DMS153 (cell line): ENCODE measurements at places on chromosomes 1 and 21.

- DNase-seq: peak; percentile 38
These were observed 552 bp upstream of the ZNF496 start for GRCh38 chr1:247332215-247332622.

- DNase-seq: no peak
These were observed 12.0 kb downstream of the ADGRL2 start for GRCh38 chr1:81812712-81813111.

DNA sequence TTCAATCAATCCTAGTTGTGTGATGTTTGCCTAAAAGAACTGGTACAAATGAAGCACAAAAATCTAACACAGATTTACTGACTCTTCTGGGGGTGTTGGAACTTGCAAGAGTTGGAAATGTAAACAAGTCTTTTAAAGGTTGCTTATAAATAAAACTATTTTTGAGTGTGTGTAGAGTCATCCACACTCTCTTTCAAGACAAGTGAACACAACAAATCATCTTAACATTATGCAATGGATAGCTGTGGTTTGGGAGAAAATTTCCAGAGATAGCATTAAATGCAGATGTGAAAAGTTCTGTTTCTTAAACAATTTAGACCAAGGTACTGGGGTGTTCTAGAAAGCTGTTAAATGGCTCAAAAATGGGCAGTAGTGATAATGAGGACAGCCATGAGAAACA lies 28.7 kb downstream of the C1orf87 start:
- no peak for DNase-seq

GRCh38 chr1:243850202-243850451 lies at the start of gene AKT3:
AKT3 (minus strand) TSS chr1:243850243; CDS start chr1:243843170, 7,073 bp downstream.
- DNase-seq: peak; percentile 88

DNA sequence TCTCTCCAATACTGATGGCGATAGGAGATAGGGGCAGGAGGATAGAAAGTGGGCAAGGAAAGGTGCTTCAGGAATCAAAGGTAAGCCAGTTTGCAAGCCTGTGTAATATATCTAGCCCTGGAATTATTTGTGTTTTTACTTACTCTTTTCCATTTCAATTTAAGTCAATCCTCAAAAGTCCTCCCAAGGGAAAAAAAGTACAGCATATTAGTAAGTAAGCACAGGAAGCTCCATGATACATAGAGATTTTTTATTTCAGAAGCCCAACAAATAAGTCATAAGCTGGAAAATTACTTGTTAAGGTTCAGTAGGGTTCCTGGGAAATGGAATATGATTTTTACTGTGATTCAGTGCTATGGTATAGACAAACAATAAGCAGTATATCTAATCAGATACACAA lies 337.7 kb upstream of the DUSP10 start:
- no peak for DNase-seq

DNA sequence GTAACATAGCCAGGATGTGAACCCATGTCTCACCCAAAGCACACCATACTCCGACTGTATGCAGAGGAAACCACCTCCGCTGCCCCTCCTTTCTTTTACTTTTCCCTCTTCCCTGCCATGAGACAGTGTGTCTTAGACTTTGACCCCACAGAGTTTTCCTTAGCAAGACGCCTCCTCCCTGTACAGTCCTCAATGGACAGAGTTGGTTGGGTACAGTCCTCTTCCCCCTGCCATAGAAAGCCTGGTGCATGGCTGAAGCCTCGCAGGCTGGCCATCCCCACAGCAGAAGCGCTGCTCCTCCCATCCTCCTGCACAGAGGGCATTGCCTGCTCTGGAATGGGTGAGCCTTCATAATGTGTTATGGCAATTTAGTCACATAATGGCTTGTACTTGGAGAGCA lies 127.9 kb downstream of the PLPP3 start:
- no peak for DNase-seq

DNA sequence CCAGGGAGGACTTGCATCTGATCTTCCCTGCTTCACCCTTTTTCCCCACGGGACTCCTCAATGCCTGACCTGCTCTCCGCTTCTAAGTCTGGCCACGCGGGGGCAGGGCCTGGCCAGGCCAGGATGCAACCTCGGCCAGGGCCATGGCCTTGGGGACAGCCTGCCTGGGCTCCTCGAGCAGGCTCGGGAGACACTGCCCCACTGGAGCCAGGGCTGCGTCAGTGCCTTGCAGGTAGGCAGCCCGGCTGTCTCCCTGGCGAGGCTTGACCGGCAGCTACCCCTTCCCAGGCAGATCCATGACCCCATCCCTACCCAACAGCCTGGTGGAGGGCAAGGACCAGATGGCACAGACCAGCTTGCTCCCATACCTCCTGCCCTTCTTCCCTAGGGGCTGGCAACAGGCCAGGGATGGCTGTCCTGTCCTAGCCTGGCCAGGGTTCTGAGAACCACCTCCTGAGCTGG lies 2.7 kb upstream of the PRDM16 start:
- DNase-seq: no peak

- no peak for DNase-seq
These were observed 47.3 kb upstream of the SSX2IP start for GRCh38 chr1:84737590-84737989.

DNA sequence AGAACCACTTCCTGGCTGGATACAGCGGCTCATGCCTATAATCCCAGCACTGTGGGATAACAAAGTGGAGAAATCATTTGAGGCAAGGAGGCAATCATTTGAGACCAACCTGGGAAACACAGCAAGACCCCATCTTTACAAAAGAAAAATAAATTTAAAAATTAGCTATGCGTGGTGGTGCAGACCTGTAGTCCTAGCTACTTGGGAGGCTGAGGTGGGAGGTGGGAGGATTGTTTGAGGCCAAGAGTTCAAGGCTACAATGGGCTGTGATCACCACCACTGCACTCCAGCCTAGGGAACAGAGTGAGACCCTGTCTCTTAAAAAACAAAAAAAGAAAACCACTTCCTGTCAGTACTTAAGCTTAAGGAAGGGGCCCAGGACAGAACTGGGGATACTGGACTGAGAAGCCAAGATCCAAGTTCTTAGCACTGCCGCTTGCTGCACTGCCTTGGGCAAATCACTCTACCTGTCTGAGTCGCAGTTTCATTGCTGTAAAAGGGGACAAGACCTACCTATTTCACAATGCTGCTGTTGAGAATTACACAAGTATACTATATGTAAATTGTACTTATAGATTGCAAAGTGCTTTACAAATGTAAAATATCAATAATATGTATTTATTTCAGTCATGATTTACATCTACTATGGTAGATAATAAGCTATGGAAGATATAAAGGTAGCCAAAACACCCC lies 154.9 kb downstream of the RERE start:
- DNase-seq: no peak

DNA sequence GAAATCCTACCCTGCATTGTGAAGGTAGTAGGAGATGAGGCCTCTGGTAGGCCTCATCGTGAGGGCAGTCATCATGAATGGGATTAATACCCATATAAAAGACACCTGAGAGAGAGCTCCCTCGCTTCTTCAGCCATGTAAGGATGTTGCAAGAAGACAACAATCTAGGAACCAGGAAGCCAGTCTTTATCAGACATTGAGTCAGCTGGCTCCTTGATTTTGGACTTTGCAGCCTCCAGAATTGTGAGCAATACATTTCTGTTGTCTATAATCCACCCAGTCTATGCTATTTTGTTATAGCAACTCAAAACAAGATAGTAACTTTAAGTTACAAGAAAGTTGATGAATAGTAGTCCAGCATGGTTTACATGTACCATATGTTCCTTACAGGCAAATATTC lies 208.5 kb downstream of the KCNT2 start:
- no peak for DNase-seq

DNA sequence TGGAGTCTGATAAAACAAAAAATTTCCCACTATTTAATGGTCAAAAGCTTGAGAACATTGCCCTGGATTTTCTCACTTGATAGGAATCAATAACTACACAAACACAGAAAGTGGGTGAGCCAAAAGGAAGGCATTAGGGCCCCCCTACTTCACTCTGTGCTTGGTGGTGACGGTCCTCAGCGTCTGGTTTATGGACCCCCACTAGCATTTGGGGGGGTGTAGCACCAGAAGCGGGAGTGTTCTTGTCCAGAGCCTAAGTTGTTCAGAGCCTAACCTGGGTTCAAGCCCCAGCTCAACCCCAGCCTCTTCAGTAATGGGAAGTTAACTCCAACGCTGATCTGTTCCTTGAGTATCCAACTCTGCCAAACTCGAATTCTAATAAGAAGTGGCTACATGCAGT lies 33.1 kb downstream of the STPG1 start:
- DNase-seq: no peak

- DNase-seq: no peak
These were observed 5.0 kb downstream of the ADGRL2 start for GRCh38 chr1:81805537-81806431.

DNA sequence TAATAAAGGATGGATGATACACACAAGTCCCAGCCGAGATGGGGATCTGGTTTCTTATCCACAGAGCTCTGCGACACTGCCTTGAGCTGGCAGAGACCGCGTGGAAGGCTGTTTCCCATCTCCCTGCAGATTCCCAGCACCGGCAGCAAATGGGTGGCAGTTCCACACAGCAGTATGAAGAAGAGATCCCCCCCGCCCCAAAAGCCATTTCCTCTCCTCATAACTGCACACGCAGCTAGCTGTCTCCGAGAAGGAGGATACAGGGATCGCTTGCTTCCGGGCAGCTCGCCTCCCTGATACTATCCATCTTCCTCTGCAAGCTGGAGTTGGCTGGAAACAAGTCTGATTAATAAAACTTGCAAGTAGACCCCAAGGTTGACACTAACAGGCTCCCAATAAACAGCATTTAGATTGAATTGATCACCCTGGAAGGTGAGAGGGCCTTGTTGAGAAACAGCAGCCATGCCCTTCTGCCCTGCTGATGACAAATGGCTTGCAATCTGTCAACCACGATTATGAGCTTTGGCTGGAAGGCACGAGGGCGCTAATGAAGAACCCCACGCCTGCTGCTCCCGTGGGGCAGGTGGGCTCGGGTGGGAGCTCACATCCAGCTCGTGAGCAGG lies 642.3 kb downstream of the AJAP1 start:
- no peak for DNase-seq

DNA sequence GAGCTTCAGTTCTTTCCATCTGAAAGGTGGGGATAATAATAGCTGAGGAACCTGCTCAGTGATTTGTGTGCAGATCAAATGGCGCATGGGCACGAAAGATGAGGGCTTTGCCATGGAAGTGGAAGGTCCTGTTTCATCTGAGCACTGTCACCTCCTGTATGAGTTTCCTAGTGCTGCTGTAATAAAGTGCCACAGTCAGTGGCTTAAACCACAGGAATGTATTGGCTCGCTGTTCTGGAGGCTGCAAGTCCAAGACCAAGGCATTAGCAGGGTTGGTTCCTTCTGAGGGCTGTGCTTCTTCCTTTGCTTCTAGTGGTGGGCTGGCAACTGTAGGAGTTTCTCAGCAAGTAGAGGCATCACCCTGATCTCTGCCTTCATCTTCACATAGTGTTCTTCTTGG lies 51.1 kb upstream of the RBM15 start:
- no peak for DNase-seq

DNA sequence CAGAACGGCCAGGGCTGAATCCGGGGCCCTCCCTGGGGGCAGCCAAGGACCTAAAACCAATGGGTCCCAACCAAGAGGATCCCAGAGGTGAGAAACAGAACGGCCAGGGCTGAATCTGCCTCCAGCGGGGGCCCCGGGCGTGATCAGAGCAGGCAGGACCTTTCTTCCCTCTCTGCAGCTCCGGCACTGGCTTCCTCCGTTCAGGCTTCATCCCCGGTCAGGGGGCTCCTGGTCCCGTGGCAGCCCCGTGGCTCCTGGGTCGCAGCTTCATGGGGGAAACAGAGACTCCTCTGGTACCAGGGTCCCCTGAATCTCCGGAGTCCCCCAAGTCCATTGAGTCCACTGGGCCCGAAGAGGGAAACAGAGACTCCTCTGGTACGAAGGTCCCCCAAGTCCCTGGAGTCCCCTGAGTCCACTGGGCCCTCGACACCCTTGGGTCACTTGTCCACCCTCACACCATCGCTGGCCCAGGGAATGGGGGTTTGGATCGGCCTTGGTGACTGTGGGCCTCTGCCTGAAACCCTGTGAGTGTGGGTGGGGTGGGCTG lies 60.1 kb downstream of the PRKCZ start:
- DNase-seq: no peak

DNA sequence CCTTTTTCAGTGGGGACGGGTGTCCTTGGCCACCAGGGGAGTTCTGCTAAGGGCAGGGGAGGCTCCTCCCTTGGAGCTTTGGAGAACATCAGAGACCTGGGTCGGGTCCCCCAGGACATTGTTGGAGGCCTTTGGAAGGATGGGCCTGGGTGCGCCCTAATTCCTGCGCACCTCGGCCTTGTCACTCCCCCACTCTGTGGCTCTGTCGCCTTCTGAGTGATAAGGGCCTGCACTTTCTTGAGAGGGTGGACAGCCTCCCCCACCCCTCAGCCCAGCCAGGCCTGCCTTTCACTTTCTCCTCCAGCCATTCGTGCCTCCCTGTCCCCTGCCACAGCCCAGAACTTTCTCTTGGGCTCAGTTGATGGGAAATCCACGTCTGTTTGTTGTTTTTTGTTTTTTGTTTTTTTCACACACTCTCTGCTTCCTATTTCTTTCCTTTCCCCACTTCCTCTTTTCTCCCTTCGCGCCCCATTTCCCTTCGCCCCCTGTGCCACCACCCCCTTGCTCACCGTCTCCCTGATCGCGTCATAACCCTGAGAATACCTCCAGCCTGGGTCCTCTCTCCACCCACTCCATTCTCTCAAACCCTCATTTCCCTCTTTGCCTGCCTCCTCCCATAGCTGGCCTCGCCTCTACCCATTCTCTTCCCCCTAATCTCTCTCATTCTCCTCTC lies 85.6 kb downstream of the PAX7 start:
- no peak for DNase-seq

GRCh38 chr1:31154632-31155215 lies 85.0 kb downstream of the NKAIN1 start:
- DNase-seq: peak; percentile 98

DNA sequence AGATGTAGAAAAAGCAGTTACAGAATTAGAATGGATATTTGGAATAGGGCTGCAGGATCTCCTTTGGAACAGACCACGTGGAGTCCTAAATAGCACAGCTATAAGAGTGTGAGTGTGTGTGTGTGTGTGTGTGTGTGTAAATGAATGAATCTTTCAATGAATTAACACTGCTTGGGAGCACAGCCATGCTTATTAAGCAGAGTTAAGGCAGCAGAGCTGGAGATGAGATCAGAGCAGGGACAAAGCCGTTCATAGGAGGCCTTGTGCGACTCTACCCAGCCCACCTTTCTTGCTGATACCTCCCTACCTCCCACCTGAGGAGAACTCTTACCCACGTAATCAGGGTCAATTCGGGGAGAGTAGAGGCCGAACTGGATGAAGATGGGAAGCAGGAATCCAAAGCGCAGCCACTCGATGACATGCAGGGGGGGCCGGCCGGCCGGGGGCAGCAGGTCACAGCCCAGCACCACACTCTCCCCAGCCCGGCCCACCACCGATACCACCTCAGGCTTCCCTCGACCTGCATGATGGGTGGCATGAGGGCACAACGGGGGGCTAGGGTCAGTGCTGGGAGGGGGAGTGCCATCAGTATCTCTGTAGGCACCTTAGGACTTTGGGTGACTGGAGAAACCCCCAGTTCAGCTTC lies 2.7 kb downstream of the IGSF9 start:
- no peak for DNase-seq

DNA sequence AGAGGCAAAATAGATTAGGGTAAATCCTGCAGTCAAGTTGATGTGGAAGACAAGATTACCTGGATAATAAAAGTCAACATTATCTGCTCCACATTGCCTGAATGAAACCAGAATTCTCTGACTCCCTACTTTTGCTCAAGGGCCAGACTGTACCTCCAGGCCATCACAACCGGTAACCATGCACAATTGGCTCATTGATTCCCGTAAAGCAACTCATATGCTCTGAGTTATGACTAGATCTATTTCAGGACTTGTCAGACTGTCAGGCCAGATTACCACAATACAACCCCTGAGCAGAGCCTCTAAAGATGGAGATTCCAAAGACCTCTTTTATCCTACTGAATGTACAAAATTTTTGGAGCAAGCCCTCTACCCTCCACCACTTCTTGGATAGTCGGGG lies 90.4 kb downstream of the ODF2L start:
- no peak for DNase-seq
